ENCODE measurements at places on chromosomes 5 and 9.

DNA sequence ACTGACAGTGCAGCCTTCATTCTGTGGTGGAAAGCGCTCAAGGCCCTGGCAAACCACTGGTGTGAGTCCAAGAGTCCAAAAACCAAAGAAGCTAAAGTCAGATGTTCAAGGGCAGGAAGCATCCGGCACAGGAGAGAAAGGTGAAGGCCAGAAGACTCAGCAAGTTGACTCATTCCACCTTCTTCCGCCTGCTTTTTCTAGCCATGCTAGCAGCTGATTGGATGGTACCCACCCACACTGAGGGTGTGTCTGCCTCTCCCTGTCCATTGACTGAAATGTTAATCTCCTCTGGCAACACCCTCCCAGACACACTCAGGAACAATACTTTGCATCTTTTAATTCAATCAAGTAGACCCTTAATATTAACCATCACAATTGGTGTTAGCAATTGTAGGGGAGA, 296.1 kb downstream of the NDUFS4 start:
- no peak for DNase-seq

- DNase-seq = no peak
Measured at GRCh38 chr9:34546102-34546833, 23.5 kb upstream of the ENHO start.

GRCh38 chr5:158451993-158452672, 593.2 kb upstream of the CLINT1 start:
- DNase-seq = no peak

DNA sequence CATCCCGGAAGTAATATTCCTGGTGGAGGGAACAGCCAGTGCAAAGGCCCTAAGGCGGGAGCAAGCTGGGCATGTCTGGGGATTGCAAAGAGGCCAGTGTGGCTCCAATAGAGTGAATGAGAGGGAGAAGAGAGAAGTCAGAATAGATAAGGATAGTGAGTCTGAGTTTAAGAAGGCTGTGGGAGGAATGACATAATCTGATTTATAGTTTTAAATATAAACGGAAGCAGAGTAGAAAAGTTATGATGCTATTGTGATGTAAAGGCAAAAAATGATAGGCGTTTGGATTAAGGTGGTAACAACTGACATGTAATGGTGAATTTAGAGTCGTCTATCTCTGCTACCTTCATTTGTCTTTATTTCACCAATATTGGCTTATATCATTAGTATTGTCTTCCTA, 351.0 kb downstream of the ARRDC3 start:
- DNase-seq = no peak

DNA sequence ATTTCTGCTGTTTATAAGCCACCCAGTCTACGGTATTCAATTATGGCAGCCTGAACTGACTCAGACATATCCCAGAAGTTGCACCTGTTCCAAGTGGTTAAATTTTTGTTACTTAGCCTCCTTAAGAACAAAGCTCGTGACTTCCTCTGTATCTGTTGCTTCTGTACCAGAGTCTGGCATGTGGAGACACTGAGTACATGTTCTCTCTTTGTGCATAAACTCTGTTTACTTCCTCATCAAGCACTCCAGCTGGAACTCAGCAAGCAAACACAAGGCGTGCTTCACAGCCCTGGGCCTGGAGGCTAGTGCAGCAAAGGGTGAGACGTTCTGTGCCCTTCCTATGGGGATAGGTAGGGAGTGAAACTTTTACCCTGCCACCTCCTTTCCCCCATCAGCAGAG, 19.0 kb downstream of the C9orf152 start:
- no peak for DNase-seq

GRCh38 chr5:159010661-159011442, 88.9 kb downstream of the EBF1 start:
- DNase-seq = no peak

DNA sequence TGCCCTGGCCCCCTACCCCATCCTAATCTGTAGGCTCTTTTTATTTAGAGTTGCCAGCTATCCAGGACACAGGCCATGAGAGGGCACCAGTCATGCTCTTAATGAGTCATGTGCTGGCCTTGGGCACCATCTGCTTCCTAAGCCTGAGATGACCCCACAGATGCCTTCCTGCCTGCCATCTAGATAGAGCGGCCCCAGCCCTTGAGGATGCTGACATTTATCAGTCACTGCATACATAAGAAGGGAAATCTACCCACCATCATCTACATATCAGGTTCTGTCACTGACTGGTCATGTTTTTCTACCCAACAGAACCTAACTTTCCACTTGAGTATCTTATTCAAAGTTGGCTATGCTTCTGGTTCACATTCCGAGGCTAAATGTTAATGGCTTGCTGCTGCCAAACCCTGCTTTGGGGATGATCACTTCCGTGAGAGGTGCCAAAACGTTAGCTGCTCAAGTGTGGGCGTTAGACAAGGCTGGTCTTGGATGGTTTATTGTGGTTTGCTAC, 49.9 kb upstream of the TTC23L start:
- DNase-seq = no peak

DNA sequence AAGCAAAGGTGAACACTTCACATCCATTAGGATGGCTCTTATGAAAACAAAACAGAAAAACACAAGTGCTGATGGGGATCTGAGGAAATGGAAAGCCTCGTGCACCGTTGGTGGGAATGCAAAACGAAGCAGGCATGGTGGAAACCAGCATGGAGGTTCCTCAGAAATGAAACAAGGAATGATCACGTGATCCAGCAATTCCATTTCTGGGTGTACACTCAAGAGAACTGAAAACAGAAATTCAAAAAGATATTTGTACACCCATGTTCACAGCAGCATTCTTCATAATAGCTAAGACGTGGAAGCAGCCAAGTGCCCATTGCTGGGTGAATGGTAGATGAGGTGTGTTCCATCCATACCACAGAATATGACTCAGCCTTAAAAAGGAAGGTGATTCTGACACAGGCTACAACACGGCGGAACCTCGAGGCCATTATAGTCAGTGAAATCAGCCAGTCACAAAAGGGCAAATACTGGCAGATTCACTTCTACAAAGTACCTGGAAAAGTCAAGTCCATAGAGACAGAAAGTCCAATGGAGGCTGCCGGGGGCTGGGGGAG, 87.2 kb upstream of the RAPGEF1 start:
- no peak for DNase-seq

DNA sequence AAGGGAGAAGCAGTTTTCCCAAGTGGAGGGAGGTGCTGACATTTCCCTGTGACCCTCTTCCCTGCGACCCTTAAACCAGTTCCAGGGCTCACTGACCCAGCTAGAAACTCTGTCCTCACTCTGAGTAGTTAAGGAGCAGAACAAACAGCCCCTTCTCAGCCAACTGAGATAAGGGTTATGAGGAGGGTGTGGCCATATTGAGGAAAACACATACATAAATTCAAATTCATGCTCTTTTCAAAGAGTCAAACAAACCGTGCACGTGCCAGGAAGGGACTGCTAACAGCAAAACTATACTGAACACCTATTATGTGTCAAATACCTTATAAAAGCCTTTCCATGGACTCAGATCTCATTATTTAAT, 4.9 kb upstream of the AKNA start:
- no peak for DNase-seq

GRCh38 chr5:137071526-137071925, 427.6 kb downstream of the SPOCK1 start:
- DNase-seq = no peak

- DNase-seq = no peak
Measured at GRCh38 chr9:70566066-70566465, 151.6 kb upstream of the KLF9 start.

GRCh38 chr9:110157823-110158664, 49.9 kb downstream of the C9orf152 start:
- DNase-seq = no peak

DNA sequence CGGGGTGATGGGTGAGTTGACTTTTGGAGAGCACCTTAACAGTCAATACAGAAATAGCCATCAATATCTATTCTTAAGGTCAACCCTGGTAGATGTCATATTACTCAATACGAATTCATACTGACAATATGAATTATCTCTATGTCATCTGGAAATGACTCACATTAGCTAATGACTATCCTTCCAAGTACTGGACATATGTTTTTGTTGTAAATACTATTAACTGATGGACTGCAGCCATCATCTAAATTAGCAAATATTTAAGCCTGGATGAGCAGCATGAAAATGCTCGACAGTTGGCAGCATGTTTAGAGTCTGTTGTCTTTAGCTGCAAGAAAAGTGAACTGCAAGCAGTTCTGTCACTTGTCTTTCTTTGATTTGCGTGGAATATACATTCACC, 19.6 kb upstream of the ISOC1 start:
- no peak for DNase-seq

DNA sequence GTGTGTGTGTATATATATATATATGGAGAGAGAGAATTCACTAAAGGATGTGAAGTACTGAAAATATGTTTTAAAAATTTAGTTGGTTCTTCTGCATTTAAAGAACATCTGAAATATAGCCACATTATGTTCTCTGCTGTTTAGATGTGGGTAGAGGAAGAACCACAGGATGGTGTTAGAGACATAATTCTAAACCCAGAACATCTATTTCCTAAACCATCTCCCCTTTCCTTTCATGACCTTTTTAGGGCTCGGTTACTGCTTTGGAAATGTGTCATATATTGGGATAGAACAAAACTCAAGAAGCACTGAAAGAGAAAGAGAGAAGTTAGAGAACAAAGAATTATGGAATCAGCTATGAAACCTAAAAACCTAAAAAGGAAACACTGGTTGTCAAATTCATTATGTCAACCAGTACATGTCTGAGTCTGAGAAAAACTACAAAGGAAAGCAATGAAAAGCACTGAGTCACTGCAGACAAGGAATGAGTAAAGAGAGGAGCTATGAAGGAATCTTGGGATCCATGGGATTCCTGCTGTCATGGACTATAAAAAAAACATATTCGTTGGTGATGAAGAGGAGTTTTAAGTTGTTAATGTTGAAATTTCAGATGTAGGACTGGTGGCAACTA, 28.4 kb downstream of the SLC12A2 start:
- no peak for DNase-seq

- DNase-seq = no peak
Measured at GRCh38 chr5:103333376-103333775, 74.8 kb downstream of the MACIR start.

DNA sequence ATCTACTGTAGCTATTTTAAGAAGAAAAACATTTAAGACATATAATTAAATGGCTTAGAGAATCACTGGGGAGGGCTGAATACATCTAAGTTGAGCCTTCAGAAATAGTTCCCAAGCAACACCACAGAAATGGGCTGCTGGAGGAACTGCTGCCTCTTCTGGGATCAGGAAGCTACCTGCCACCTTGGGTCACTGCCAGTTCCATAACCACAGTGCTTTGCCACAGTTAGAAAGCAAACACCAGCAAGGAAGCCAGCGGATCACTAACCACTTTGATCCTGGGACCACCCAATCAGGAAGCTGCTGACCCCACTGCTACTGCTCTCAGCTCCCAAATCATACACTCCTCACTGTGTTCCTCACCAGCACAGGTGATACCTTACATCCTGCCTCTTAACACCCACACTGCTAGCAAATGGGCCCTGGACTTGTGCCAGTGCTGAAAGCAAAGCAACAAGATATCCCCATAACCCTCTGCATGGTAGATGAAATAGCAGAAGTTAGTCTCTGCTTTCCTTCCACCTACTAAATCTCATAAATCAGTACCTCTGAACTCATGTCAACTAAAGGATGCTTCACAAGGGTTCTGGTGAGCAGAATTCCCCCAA, 346.9 kb downstream of the DEPDC1B start:
- DNase-seq = no peak

DNA sequence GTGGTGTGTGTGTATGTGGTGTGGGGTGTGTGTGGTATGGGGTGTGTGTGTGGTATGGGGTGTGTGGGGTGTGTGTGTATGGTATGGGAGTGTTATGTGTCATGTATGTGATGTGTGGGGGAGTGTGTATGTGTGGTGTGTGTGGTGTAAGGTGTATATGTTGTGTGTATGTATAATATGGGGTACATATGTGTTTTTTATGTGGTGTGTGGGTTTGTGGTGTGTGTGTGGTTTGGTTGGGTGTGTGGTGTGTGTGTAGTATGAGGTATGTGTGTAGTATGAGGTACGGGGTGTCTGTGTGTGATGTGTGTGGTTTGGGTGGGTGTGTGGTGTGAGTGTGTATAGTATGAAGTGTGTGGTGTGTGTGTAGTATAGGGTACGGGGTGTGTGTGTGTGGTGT, 11.4 kb downstream of the ECSCR start:
- DNase-seq = no peak

DNA sequence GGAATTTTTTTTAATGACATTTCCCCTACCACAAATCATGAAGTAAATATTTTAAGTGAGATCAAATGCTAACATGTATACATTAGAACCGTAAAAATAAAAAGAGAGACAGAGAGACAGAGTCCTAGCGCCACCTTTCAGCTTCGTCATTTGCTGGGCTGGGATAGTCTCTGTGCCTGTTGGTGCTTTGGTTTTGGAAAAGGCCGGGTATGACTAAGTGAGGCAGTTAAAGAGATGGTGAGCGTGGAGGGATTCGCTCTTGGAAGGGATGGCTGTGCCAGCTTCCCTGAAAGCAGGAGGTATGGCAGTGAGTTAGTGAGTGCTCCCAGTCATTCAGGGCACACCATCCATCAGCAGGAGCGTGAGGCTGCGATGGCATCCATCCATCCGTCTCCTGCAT, 729.6 kb upstream of the WWC1 start:
- DNase-seq = no peak

GRCh38 chr5:1202026-1202797, 817 bp downstream of the SLC6A19 start:
- DNase-seq = no peak

- DNase-seq = no peak
Measured at GRCh38 chr5:51095486-51095885, 287.8 kb upstream of the ISL1 start.

DNA sequence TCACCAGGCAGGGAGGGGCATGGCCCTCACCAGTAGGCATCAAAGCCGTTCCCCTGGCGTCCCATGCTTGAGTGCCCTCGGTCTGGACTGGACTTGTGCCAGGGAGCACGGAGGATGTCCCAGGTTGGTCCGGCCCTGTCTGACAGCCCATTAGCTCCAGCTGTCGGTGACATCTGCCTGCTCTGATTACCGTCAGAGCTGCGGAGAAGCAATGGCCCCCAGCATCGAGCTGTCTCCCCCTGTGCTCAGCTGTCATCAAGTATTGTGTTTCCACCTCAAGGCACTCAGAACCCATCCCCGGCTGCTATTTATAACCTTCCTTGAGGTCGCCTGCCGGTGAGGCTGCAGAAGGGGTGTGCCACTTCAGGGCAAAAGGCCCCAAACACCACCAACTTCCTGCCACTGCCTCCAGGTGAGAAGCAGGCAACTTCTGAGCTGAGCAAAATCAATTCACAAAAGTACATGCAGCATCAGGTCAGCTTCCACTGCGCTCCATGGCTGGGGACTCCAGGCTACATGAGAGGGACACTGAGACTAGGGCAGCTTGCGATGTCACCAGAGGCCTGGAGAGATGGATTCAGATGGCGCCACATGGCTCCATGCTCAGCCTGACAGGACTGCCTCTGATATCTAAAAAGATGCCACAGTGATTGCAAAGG, 142.7 kb downstream of the C5orf15 start:
- DNase-seq = no peak

GRCh38 chr9:23543419-23543818, 282.6 kb downstream of the ELAVL2 start:
- no peak for DNase-seq

Measured in renal cortex interstitium (tissue), 15 donors.